ENCODE measurements at places on chromosomes 4 and X.

- DNase-seq, result no peak
These were observed 13.6 kb downstream of the TNIP3 start for GRCh38 chr4:121150486-121150885.

GRCh38 chr4:153748378-153748777 lies 11.4 kb downstream of the RNF175 start:
- no peak for DNase-seq

DNA sequence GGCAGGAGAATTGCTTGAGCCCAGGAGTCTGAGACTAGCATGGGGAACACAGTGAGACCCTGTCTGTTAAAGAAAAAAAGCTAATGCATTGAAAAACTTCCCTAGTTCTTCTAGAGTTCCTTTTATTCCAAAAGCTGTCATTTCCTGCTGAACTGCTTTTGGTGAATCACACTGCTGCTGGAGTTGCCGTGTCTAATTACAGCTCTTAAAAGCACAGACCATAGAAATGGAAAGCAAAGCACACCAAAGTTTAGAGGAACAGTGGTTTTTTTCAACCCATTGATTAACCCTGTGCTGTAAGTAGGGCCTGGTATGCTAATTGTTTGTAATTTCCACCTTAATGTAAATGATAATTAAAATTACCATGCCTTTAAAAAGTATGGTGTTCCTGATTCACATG lies 52.4 kb downstream of the SEPTIN11 start:
- no peak for DNase-seq

DNA sequence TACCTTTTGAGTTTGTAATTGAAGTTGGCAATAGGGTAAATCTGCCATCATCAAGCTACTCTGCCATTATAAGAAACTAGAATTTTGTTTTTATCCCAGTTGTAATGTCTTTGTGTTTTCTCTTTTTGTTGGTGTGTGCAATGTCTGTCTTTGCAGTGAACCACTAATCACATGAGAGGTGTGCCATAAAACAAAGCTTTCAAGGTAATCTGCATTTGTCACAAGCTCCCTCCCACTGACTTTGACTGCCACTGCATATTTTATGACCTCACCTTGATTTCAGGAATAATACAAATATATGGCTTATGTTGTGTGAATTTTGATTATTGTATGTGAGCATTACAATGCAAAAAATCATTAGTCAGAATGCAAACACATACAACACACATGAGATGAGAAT lies 9.0 kb upstream of the GBA3 start:
- no peak for DNase-seq

DNA sequence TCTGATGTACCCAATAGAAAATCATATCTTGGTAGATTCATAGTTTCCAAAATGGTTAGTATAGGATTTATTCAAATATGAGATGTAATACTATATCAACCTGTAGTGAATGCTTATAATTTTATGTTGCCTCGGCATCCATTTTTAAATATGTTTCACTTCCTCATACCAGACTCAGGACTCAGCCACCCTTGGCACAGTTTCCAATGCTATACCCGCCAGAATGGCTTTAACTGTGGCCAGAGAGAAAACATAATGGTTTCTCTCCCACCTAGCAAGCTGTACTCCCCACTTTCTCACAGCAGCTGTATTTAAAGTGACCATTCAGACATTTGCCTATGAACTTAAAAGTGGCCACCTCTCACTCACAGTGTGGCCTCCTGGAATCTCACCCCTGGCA lies 466.6 kb upstream of the PABPC4L start:
- no peak for DNase-seq

DNA sequence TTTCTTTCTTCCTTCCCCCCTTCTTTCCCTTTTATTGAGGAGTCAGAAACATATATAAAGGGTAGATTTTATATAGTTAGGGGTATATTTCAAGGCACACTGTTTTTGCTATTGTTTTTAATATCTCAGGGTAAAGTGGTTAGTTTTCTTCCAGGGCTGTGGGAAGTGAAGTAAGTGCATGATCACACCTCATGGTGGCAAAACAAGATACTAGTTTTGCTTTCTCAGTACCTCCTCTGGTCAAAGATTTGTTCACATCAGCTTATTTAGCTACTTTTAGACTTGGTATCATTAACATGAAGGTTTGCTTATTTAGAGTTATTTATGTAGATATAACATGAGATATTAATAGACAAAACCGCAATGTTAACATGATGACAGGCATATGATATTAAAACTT lies 21.8 kb downstream of the ADAM29 start:
- no peak for DNase-seq

GRCh38 chrX:74420196-74421035 lies 877 bp upstream of the SLC16A2 start:
- no peak for DNase-seq

DNA sequence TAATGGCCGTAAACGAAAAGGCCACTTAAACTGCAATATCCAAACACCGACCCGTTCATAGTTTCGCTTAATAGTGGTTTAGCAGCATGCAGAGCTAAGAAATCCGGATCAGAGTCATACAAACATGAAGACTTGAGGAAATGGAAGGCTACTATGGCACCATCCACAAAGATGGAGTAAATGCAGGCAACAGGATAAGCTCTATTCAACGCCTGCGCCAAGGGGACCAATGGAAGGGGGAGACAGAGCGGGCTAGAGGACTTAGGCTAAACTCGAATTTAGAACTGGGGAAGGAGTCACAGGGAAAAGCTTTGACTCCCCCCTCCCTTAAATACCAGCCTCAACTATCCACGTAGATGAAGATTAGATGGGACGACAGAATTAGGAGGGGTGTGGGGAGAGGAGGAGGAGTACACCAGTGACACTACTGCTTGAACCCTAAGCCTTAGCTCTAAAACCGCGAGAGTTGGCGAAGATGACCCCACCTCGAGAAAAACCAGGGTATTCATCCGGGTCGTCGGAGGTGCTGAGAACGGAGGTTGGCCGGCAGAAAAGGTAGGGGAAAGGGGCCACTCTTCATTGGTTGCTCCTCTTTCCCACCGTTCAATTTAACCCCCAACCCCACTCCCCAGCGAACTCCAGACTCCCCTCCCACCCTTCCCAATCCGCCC lies 3.5 kb downstream of the HUWE1 start:
- peak; percentile 11 for DNase-seq

DNA sequence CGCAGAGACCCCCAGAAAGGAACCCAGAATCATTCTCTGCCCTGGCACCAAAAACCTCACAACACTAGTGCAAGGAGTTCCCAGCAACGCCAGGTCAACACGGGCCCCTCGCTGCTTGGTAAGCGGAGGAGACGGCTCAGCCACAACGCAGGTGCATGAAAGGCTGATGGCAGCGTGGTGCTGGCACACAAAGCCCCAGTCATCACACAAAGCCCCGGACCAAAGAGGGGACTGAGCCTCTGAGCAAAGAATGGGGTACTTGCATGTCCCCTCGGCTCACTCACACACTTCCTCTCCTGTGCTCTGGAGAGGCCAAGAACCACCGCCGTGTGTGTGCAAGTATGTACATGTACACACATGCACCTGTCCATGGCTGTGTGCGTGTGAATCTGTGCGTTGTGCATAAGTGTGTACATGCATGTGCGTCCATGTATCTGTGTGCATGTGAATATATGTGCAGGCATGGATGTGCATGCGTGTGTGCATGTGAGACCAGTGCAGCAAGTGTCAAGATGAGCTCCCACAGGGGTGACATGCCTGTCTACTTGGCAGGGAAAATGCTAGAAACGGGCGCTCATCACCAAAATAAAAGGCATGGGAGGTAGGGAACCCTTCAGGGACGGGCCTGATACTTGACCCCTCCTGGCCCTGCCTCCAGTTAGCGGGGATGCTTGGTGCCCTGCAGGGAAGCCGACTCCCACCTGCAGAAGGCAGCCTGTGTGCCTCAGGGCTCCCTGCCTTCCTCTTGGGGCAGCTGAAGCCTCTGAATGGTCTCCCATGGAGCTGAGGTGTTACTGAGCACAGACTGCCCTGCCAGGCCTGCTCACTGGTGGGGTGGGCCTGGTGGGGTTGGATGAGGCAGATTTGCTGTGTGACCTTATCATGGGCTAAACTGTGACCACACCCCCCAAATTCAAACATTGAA lies 60.4 kb downstream of the ZFYVE28 start:
- DNase-seq, result no peak

GRCh38 chr4:24686866-24687692 lies 102.7 kb upstream of the DHX15 start:
- DNase-seq, result no peak

GRCh38 chrX:12753366-12753765 lies 37.8 kb upstream of the PRPS2 start:
- DNase-seq, result no peak

- DNase-seq, result no peak
These were observed 149.1 kb downstream of the PAPSS1 start for GRCh38 chr4:107570952-107571351.

DNA sequence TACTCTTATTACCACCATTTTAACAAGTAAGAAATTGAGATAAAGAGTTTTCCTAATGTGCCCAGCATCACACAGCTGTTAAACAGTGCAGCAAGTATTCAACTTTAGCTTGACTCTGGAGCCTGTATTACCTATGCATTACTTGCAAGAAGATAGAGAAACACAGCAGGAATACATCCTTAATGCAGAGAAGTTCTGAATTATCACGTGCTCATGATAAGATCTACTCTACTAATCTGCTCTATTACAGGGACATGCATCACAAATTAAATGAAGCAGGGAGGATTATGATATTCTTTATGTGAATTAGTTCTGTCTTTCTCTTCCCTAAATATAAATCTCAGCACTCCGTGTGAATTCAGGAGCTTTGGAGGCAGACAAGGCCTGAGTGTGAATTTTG lies 39.0 kb upstream of the PDGFC start:
- DNase-seq, result no peak

DNA sequence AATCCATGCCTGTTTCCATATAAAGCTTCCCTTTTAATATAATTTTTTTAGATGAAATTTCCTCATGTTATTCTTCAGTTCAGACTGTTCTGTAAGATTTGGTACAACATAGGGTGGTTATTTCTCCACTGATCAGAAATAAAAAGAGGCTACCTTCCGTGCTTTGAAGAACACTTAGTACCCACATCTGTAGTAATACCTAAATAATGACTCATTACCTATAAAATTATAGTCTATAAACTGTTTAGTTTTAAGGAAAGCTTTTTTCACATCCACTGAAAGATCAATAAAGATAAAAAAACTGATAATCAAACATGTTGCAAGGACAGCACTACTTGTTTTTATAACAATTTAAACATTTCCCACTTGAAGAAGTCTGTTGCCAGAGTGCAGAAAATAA lies 23.9 kb downstream of the TRPC3 start:
- no peak for DNase-seq

- DNase-seq, result no peak
These were observed 80.1 kb upstream of the SHOX start for GRCh38 chrX:550514-550913.

DNA sequence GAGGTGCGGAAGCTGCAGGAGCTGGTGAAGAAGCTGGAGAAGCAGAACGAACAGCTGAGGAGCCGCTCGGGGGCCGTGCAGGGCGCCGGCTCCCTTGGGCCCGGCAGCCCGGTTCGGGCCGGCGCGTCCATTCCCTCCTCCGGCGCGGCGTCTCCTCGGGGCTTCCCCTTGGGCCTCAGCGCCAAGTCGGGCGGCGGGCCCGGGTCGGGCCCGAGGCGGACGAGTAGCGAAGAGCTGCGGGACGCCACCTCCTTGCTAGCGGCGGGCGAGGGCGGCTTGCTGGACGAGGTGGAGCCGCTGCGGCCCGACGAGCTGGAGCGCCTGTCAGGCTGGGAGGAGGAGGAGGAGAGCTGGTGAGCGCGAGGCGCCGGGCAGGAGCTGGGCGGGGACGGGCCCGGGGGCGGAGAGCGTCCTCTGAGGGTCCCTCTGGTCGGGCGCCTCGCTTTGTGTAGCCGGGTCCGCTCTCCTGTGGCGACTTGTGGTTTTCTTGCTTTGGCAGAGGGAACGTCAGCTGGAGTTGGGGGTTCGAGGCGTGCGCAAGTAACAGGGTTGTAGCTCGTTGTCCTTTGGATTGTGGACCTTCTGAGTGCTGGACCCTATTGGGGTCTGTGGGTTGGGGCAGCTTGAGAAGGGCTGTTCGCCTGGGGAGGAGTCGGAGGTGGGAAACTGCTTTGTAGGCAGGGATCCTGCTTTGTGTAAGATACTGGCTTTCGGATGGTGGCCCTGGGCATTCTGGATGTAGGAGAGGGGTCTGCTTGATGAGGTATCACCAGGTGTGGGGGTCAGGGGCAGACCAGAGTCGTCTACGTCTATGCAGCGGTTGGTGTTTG lies 662 bp downstream of the SLAIN2 start:
- peak; percentile 44 for DNase-seq

- DNase-seq, result no peak
These were observed 421.4 kb upstream of the CPXCR1 start for GRCh38 chrX:88325634-88326033.

- no peak for DNase-seq
These were observed 28.2 kb downstream of the CHIC2 start for GRCh38 chr4:54036184-54036583.

- no peak for DNase-seq
These were observed 19.8 kb downstream of the PSAPL1 start for GRCh38 chr4:7414736-7415510.

DNA sequence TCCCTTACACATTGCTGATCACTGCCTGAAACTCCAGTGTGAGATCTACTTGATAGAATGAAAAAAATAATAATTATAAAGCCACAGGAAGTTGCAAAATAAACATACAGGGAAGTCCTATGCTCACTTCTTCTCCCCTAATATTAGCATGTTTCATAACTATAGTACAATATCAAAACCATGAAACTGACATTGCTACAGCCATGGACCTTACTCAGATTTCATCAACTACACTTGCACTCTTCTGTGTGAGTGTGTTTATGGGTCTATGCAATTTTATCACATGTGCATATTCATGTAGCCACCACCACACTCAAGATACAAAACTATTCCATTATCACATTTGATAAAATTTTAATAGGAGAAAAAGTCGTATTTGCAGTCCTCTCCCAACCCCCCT lies 57.3 kb downstream of the SPINK2 start:
- DNase-seq, result no peak
